Inflammatory macrophage treated with lipopolysaccharide for 1 hour (primary cell): ENCODE measurements at places on chromosomes 3 and 15.

GRCh38 chr3:29764041-29764440 lies 483.2 kb downstream of the RBMS3 start:
- no peak for DNase-seq

GRCh38 chr3:117105686-117106085 lies 396.1 kb downstream of the TUSC7 start:
- DNase-seq = no peak

DNA sequence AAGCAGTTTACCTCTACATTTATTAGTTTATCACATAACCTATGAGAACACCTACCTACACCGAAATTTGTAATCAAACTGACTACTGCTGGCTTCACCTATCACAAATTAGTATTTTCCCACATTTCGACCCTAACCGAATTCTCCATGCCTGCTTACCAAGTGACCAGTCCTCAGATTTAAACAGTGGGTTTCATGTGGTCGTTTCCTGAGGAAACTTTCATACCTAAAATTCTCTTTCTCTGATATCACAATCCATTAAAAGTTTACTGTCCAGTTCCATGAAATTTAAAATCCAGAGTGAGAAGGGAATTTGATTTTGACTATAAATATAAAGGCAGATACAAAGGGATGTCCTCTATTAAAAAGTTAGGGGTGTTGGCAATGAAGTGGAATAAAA lies 1.9 kb downstream of the PLOD2 start:
- no peak for DNase-seq

- DNase-seq = no peak
Observed at GRCh38 chr3:16808393-16809107, 76.2 kb upstream of the PLCL2 start.

- DNase-seq = no peak
Observed at GRCh38 chr15:89905846-89906378, 6.8 kb downstream of the ARPIN start.

DNA sequence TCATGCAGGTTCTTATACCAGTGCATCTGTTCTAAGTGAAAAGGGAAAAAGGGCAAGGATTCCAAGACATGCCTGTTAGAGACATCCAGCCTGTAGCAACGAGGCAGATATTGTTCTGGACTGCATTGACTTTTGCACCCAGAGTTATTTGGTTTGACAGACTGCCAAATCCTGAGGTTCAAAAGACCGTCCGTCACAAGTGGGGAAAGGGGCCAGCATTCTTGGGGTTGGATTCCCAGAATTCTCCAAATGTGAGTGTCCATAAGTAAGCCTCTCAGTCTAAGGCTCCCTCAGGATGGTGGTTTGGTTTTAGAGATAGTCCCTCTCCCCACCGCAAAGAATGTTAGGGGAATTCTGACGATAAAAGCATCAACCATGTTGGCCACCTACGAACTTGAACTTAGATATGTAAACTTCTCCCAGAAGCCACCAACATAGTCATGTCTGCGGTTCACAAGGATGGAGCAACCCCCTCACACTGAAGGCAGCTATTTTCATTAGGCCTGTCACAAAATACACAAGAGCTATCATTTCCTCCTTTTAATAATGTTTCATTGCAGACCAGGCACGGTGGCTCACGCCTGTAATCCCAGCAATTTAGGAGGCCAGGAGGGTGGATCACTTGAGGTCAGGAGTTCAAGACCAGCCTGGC lies 13.6 kb upstream of the LACTB start:
- DNase-seq = no peak

DNA sequence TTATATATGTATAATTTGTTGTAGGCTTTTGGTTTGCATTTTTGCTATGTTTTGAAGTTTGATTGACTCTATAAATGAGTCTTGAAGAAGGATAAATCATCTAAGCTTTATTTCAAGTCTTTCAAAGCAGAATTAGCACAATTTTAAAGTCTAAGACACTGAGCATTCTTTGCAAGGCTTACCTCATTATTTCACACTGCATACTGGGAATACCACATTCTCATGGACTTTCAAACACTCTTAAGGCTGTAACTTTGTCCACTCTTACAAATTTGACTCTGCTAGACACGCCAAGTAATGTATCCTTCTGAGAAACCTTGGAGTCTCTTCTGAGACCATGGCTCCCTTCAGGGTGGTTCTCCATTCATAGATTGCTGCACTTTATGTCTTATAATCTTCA lies 281.3 kb upstream of the COL8A1 start:
- no peak for DNase-seq

DNA sequence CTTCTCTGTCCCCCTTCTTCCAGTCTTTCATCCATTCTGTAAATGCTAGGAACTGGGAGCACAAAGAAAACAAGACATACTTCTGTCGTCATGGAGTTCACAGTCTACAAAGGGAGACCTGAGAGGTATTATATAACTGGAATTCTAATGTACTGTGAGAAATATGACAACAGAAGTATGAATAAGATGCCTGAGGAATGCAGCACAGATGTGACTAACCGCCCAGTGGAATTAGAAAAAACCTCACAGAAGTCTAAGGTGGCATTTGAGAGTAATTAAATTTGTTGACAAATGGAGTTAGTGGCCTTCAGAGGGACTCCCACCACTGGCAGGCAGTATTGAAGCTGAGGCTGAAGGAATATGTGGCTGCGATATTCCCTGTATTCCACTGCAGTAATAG lies 168.5 kb upstream of the FAM3D start:
- DNase-seq = no peak

DNA sequence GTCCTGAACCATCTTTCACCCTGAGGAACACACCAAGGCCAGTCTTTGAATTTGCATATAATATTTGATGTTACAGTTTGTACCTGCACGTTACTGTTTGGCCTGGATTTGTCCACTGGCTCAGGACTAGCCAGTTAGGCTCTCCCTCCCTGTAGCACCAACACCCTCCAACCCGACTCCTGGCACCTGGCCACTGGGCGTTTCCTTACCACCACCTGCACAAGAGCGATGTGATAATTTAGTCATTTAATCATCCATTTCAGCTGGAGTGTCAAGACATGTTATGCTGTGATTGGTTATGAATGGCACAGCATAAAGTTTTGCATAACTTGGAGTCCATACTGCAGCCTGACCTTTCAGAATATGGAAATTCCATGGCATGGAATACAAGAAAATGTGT lies 242.4 kb downstream of the KCNMB2 start:
- DNase-seq = no peak

DNA sequence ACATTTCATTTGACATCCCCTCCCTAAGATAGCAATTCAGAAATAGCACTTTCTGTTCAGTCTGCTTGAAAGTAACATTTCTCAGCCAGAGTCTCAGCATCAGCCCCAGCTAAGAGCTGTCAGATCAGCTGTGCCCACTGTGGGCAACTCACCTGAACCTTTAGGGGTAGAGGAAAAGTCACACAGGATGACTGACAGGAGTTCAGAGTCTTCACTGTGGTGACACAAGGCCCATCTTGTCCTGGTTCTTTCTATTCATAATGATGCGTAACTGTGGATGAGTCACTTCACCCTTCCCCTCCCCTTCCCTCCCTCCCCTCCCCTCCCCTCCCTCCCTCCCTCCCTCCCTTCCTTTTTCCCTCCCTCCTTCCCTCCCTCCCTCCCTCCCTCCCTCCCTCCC lies 96.1 kb upstream of the RASGRP1 start:
- DNase-seq = no peak
